Uterine smooth muscle cell (primary cell): ENCODE measurements at places on chromosomes 16 and 17. TPM values are rescaled to one million over a fixed set of nuclear protein-coding genes. Genes with fewer than 3 reads are reported as not detected.

HNF1B gene
- under 0.01 TPM in 1 of 2 replicates, not detected in the other for total RNA-seq

GAS7 gene
- 3.0 and 6.5 TPM in 2 replicates for total RNA-seq

KRTAP1-5 gene
- total RNA-seq: 32.6 and 54.1 TPM in 2 replicates

CFAP119 gene
- total RNA-seq: 3.4 and 3.8 TPM in 2 replicates

CCL5 gene
- not detected in 2 replicates for total RNA-seq

MGAT5B gene
- 0.22 and 0.25 TPM in 2 replicates for total RNA-seq

SPNS3 gene
- not detected in 2 replicates for total RNA-seq

CEP295NL gene
- total RNA-seq: 4.6 and 5.6 TPM in 2 replicates

PITPNM3 gene
- total RNA-seq: 0.37 and 0.55 TPM in 2 replicates

VPS9D1 gene
- total RNA-seq: 8.1 and 8.9 TPM in 2 replicates

SEPTIN1 gene
- total RNA-seq: 0.25 TPM in 1 of 2 replicates, not detected in the other

PRSS33 gene
- total RNA-seq: not detected in 2 replicates

TP53TG3 gene
- total RNA-seq: not detected in 2 replicates

OR1G1 gene
- total RNA-seq: not detected in 2 replicates

WSCD1 gene
- 0.22 and 0.87 TPM in 2 replicates for total RNA-seq

TMEM208 gene
- total RNA-seq: 37.6 and 43.3 TPM in 2 replicates

ITGAD gene
- not detected in 2 replicates for total RNA-seq

TBC1D3E gene
- total RNA-seq: 0.11 TPM in 1 of 2 replicates, not detected in the other

SPATA22 gene
- not detected in 2 replicates for total RNA-seq

WIPI1 gene
- total RNA-seq: 95.3 and 186 TPM in 2 replicates

CDRT15 gene
- total RNA-seq: not detected in 2 replicates

KRTAP2-3 gene
- total RNA-seq: 0.12 and 1.00 TPM in 2 replicates

C1QBP gene
- 203 and 352 TPM in 2 replicates for total RNA-seq

KRT39 gene
- total RNA-seq: 0.11 TPM in 1 of 2 replicates, not detected in the other

QPRT gene
- 101 and 156 TPM in 2 replicates for total RNA-seq

POLG2 gene
- total RNA-seq: 12.9 and 18.4 TPM in 2 replicates

CLEC18A gene
- total RNA-seq: 0.12 and 0.22 TPM in 2 replicates

ATP2A1 gene
- total RNA-seq: 0.22 and 0.25 TPM in 2 replicates

CLDN9 gene
- total RNA-seq: not detected in 2 replicates
